ENCODE measurements at places on chromosomes 1 and 21.

DNA sequence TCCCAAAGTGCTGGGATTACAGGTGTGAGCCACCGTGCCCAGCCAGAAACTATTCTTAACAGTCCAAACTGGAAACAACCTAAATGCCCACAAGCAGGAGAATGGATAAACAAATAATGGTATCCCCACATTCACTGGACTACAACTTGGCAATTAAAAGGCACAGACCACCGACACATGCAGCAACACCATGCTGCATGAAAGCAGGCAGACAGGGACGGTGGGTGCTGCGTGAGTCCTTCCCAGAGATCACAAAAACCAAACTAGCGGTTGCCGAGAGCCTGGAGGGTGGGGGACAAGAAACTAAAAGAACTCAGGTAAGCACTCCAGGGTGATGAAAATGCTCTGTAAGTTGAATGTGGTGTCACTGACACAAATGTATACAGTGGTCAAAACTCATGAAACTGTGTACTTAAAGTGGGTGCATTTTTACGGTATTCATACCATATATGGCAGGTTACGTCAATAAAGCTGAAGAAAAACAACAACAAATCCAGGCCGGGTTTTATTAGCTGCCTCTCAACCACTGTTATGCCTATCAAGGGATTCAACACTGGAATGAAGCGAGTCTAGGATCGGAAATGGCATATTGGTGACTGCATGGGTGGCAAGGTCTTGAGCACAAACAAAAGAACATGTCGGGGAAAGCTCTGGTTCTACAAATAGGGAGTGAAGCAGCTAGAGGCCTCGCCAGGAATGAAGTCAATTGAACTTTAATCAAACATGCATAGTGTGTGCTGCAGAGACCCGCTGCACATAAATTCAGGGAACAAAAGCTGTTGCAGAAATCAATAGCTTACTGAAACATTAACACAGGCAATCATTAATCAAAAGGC, 52.4 kb downstream of the SLC45A1 start:
- no peak for DNase-seq

DNA sequence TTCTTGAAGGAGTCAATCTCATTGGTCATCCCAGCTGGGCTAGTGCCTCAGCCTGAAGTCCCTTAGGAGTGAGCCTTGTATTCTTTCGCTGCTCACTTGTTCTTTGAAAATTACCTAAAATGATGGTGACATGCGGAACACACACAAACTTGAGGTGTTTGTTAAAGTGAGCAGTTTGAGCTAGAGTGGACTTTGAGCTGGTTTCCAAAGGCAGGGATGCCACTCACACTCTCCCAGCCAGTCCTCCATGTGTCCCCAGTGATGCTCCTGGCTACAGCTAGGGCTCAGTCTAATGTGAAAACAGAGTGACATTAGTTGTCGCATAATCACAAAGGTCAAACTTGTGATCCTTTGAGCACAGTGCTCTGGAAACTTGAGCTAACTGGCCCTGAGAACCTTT, 84.3 kb downstream of the DTL start:
- DNase-seq, result no peak

GRCh38 chr1:194447636-194448035, 1261.2 kb upstream of the B3GALT2 start:
- no peak for DNase-seq

DNA sequence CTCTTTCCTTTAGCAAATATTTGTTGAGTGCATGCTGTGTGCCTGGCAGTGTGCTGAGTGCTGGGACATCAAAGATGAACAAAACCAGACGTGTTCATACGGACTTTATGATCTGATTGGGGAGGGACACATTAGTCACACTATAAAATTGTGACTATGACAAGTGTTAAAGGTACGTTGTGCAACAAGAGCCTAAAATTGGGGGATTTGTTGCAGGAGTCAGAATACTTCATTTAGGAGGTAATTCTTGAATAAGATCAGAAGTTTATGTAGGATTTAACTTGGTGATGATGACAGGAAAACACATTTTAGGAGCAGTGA, 29.6 kb downstream of the B3GALT2 start:
- no peak for DNase-seq

GRCh38 chr21:24294171-24294570, 1313.1 kb downstream of the MRPL39 start:
- DNase-seq, result no peak

GRCh38 chr21:37564341-37564923, 197.9 kb downstream of the DYRK1A start:
- no peak for DNase-seq

GRCh38 chr1:93588955-93589354, 92.7 kb downstream of the BCAR3 start:
- no peak for DNase-seq

GRCh38 chr21:38817371-38818324, 11.9 kb downstream of the ETS2 start:
- DNase-seq, result no peak

- no peak for DNase-seq
Observed at GRCh38 chr1:103199001-103199400, 90.7 kb upstream of the COL11A1 start.
